ENCODE measurements at places on chromosomes 4 and X.
A peak's percentile ranks its signal among the peaks of the same experiment; 100 is the strongest.

DNA sequence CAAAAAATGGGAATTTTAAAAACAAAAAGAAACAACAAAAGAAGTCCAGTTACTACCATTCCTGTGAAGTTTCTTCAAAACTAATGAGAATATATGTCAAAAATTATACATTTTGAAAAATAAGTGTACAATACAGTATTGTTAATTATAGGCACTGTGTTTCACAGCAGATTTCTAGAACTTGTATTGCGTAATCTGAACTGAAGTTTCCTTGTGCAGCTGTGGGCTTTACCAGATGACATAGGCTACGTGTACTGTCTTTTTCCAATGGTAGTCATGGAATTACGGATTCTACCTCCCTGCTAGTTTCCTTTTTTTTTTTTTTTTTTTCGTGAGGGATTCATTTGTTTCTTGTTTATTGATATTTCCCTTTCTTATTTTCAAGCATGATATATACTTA, 113.8 kb upstream of the GABRA2 start:
- no peak for DNase-seq

- DNase-seq: no peak
Observed at GRCh38 chr4:169945636-169946035, 80.6 kb downstream of the MFAP3L start.

- DNase-seq: no peak
Observed at GRCh38 chrX:19639056-19639455, 123.7 kb upstream of the MAP3K15 start.

DNA sequence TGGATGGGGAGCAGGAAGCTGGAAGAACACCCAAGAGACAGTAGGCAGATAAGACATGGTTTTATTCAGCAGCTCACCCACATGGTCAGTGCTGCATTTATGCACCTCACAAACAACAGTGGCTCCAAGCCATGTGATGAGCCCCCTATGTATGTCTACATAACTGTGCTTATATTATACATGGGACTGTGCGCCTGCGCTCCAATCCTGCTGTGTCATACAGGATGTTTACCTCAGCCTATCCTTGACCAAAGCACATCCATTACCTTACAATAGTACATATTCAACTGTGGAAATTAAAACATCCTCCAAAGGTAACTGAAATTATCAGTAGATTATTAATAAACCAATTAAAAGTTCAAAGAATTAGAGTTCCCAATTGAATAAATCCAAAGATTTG, 44.1 kb upstream of the SGMS2 start:
- peak; percentile 7 for DNase-seq

GRCh38 chr4:109207061-109207460, 95.4 kb downstream of the COL25A1 start:
- no peak for DNase-seq
